ENCODE measurements at places on chromosomes 12 and 14.

DNA sequence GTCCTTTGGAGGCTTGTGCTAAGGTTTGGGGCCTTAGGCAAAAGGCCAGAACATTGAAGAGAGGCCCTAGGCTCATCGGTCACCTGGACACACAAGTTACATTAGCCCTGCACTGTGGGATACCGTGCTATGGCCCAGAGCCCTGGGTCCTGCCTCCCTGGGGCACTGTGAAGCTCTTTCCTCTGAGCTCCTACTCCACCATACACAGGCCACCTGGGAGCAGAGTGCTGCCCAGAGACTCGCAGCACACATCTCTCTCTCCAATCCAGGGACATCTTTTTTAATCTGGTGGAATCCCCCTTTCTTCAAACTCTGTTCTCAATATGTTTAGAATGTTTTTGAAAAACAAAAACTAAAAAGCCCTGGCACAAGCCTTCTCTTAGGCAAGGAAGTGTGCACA, 314.2 kb upstream of the RGS6 start:
- no peak for DNase-seq

DNA sequence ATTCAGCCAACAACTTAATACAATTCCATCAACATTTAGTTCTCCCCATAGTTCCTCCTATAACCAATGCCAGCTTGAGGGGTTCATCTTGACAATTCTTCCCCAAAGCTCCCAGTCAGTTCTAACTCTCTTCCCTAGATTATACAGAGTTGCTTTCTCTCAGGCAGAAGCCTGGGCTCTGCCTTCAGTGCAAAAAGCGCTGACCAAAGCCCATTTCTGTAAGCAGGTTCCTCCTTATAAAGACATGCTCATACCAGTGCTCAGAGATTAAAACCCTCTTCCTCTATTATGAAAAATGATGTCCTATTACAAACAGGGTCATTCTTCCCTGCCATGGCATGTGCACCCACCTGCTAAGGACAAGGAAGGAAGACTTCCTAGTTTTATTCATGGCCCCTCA, 16.2 kb downstream of the SPIC start:
- no peak for DNase-seq

DNA sequence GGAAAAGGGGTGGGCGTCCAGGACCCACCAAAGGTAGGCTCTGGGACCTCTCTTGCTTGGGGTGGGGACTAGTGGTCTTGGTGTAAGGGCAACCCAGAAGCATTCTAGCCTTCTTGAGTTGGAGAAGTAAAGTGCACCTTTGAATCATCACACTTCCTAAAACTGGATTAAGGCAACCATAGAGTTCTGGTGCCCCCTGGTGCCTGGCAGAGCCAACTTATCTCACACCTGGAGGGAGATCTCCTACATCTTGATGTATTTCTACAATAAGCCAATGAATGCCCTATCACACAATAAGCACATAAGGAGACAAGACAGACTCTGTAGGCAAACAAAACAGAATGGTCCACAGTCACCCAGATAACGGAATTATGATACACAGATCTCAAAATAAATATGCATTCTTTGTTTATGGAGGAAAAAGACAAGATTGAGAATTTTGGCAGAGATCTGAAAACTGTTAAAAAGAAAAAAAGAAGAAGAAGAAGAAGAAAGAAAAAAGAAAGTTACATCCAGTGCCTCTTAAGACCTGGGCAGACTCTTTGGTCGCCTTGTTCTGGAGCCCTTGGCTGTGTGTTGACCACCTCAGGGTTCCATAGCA, 95.9 kb upstream of the PPP2R5C start:
- peak; percentile 36 for DNase-seq

- DNase-seq = no peak
Observed at GRCh38 chr14:64580467-64580866, 30.7 kb downstream of the PPP1R36 start.

GRCh38 chr12:104469066-104469465, 12.3 kb downstream of the CHST11 start:
- no peak for DNase-seq

GRCh38 chr12:18221726-18222125, 39.6 kb upstream of the PIK3C2G start:
- DNase-seq = no peak

GRCh38 chr14:20403521-20403920, 9.8 kb downstream of the TEP1 start:
- no peak for DNase-seq

DNA sequence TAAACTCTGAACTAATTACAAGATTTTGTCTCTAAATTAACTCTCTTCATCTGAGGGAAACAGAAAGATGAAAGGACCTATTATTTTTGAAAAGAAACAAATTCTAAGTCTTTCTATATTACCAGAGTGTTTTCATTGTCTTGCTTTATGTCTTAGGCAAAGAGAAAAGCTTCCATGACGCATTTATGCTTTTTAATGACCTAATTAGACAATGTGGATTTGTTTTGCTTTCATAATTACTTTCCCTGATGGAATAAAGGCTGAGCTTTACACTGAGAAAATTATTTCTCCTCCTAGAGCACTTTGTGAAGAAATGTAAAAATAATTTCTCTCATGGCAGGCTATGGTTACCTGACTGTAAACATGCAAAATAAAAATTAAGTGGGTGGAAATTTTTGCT, 138.0 kb upstream of the SLCO1C1 start:
- no peak for DNase-seq

DNA sequence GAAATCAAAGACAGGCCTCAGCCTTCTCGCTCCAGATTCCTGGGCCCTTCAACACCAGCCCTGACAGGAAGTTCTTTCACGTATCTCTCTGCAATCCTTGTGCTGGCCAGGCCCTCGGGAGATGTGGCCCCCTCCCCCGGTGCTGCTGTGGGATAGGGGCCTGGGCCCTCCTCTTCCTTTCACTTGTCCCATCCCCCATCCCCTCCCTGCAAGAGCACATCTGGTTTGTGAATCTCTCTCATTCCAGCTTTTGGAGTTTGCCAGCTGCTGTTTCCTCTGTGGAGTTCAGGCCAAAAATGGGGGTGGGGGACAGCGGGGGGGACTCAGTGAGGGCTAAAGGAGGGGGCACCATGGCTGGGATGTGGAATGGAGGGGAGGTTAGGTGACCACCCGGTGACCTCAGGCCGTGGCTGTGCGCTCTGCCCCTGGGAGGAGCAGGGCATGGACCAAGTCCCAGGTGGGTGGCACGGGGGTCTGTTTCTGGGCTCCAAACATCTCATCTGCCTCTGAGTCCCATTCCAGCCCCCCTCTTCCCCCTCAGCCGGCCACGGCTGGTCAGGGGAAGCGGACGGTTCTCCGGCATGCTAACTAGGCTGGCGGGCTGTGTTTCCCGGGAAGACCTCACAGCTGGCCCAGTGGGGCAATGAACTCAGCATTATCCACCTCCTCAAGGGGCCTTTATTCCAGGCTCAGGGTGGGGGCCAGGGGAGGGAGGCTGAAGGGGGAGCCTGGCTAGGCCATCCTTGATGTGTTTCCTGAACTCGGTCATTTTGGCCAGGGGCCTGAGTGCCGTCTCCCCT, 7.4 kb downstream of the LRP1 start:
- DNase-seq = no peak

- no peak for DNase-seq
Observed at GRCh38 chr12:52496590-52497071, 3.6 kb upstream of the KRT6A start.

DNA sequence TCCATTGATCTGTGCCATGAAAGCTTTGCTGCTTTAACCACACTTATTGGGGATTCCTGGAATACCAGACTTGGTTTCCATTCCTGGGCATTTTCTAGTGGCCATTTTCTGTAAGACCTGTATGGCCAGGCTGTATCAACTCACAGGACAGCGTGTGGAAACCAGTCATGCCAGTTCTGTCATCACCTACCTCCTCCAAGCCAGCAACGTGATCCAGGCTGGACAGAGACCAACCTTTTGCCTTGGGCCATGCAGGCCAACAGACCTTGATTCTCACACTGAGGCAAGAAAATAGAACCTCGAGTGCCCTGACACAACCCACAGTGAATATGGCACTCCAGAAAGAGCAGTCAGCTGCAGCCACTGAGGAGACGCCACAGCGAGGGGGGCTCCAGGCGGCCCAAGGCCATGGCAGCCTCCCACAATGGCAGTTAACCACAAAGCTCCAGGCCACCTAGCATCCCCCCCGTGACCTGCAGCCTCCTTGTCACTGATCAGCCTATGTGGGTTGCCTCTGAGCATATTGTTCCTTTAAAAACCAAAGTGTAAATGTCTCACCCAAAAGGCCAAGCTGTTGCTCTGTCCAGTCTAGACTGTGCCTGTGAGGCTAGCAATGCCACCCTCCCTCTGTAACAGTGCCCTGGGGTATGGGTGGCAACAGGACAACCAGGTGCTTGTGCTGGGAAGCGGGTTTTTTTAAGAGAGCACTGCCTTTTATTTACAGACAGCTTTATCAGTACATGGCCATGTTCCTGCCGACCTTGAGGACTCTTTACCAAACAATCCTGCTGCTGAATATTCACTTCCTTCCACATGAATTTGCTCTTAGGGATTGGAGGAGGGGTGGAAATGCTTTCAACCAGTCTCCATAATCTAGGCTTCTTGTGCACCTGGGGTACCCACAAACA, 168.7 kb upstream of the HIF1A start:
- DNase-seq = peak; percentile 74

DNA sequence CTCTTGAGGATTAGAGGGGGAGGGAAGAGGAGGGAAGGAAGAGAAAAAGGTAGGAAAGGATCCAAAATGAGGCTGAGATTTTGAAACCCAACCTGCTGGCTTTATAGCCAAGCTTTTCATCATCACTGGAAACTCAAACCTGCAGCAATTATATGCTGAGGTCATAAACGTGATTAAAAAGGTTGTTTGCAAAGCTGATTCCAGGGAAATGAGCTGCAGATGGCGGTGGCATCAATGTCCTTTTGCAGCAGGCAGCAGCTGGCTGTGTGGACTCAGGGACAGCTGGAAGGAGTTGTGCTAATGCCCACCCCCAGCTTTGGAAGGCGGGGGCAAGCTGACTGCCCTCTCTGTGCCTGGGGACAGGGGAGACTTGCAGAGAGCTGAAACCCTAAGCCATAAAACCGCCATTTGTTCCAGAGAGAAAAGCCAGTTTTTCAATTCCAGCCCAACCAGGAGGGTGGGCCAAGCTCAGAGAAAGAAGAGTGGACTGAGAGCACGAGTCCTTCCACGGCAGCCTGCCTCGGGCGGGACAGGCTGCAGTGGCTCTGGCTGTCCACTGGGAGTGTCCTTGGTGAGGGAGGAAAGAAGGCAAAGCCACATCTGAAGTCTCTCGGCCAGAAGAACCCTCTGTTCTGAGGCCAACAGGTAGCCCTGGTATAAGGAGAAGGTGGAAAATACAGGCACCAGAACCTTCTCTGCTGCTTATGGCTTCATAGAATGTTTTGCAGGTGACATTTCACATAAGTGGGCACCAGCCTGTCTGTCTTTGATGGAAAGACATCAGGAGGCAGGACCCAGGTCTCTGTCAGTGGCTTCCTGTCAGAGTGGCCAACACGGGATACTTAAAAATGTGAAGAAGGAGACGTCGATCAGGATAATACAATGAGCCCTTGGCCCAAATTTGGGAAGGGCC, 90.7 kb downstream of the SINHCAF start:
- peak; percentile 97 for DNase-seq

DNA sequence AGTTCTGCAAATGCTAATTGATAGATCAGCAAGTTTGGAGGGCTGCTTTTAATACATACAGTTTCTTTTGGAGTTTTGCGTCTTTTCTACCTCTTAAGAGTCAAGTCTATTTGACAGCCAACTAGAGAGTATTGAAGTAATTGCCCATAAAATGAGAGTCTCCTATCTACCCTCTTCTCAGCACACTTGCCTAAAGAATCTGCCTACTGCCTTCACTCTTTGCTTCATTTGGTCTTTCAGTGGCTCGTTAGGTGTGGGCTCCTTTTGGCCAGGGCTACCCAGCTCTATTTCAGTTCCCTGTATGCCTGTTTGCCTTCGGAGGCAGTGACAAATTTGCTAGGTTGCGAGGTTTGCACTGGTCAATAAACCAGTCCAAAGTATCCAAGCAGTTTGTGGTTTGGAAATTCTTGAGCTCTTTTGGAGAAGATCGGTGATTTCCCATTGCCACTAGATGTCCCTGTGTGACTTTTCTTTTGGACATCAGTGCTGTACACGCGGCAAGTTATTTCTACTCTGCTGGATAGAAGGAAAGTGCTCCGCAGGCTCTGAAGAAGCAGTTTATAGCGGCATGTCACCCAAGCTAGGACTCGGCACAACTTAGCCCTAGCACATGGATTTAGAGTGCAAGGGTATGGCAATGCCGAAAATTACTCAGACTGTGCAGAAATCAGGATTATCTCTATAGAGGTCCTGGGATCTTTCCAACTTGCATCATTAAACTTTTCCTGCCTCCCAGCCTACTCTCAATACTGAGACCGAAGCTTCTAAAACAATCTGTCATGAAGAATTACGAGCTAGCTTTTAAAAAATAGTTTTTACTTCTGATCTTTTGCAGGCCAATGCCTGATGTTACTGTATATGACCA, 38.6 kb downstream of the MGST1 start:
- DNase-seq = peak; percentile 93

DNA sequence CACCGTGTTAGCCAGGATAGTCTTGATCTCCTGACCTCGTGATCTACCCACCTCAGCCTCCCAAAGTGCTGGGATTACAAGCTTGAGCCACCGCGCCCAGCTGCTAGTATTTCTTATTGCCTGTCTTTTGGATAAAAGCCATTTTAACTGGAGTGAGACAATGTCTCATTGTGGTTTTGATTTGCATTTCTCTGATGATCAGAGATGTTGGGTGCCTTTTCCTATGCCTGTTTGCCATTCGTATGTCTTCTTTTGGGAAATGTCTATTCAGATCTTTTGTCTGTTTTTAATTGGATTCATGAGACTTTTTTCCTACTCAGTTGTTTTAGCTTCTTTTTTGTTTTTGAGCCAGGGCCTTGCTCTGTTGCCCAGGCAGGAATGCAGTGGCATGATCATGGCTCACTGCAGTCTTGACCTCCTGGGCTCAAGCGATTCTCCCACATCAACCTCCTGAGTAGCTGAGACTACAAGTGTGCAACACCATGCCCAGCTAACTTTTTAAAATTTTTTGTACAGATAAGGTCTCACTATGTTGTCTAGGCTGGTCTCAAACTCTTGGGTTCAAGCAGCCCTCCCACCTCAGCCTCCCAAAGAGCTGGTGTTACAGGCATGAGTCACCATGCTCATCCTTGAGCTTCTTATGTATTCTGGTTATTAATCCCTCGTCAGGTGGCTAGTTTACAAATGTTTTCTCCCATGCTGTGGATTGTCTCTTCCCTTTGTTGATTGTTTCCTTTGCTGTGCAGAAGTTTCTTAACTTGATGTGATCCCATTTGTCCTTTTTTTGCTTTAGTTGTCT, 65.9 kb downstream of the ACACB start:
- DNase-seq = no peak

DNA sequence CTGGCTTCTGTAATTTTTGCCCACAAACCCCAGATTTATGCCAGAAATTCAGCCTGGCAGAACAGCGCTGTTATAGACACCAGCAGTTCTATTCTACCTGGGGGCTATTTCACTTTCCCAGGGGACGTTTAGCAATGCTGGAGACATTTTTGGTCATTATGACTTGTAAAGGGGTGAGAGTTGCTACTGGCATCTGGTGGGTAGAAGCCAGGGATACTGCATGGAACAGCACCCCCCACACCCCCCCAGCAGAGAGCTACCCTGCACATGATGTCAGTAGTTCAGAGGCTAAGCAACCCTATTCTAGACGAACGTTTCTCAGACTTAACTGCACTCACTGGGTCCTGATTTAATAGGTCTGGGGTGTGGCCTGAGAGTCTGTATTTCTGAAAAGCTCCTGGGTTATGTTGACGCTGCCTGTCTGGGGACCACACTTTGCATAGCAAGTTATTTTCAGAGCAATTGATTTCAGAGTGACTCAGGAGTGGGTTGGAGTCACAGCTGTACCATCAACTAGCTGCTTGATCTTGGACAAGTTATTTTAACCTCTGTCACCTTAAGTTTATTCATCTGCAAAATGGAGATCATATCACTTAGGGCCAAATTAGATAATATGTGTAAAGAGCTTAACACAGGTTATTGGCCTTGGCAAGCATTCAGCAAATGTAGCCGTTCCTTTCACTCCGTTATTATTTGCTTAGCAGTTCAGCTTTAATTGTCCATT, 48.5 kb downstream of the CHST11 start:
- DNase-seq = no peak

Data from DMS53 (cell line).